ENCODE measurements at places on chromosomes 1 and 21.

GRCh38 chr1:90763930-90764329 is 46.8 kb upstream of the BARHL2 start:
- no peak for DNase-seq

DNA sequence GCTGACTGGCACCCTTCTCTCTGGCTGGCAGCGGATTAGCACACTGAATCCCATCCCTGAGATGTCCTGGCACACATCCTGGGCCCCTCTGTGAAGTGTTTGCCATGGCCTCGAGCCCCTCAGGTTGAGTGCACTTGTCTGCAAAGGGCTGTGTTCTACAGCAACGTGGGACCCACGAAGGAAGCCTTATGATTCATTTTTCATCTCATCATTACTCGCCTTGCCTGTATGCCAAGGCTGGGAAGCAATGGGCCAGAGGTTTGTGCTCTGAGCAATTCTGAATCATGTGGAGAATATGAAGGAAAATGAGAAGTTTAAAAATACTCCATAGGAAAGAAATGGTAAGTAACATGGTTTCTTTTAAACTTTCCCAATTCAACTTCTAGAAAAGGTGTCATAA is 124.8 kb upstream of the LMO4 start:
- peak; percentile 66 for DNase-seq

GRCh38 chr1:91569411-91570119 is 68.9 kb downstream of the CDC7 start:
- DNase-seq, result peak; percentile 98

- DNase-seq, result no peak
Measured at GRCh38 chr1:41293779-41294178, 51.7 kb upstream of the SCMH1 start.

DNA sequence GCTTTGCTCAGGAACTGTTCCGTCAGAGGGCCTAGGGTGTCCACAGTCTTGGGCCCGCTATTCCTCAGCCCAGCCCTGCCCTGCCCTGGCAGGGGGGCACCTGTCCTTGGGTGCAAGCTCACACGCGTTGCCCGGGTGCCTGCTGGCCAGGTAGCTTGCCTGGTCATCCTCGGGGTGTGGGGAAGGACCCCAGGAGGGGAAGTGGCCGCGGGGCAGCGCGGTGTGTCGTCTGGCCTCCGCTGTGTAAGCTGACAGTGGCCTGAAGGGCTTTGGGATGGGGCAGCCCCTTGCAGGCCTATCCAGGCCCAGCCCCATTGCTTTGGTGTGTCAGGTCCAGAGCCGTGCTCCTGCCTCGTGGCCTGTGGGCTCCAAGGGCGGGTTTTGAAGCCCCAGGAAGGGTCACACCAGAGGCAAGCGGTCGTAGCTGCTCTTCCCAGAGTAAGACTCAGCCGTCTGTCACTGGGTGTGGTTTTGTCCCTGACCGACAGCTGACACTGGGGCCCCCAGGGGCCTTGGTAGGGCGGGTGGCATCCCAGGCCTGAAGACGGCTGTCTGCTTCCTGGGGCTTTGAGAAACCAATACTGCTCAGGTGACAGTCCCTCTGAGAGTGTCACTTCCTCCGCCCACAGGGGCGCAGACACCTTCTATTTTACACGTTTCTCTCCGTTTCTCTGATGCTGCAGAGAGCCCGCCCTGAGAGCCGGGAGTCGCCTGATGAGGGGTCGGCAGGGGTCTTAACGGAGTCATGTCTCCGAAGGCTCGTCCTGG is 72.1 kb downstream of the SKI start:
- no peak for DNase-seq

GRCh38 chr1:30777904-30778153 is 20.3 kb upstream of the LAPTM5 start:
- no peak for DNase-seq

DNA sequence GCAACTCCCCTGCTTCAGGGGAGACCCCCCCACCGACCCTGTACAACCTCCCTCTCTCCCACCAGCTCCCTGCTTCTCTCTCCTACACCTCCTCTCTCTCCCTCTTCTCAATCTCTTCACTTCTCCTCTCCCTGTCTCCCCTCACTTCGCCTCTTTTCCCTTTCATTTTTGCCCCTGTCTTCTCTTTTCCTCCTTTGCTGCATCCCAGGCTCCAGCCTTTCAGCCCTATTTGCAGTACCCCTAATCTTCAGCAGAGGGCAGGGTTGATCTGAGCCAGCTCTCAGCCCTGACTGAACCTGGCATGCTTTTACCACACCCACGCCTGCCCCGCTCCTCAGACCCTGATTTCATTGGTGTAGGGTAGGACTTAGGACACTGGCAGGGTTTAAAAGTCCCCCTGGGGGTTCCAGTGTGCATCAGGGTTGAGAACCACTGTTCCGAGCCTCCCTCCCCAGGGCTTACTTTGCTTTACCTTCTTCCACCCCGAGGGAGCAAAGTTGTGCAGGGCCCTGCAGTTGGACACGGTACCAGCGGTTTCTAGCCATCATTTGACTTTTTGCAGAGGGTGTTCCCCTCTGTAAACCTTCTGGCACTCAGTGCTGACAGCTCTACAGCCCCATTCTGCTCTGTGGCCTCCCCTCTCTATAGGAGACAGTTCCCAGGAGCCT is 67.3 kb upstream of the CNTN2 start:
- DNase-seq, result peak; percentile 36

- DNase-seq, result no peak
Measured at GRCh38 chr1:72804541-72804940, 522.2 kb upstream of the NEGR1 start.

GRCh38 chr1:221069986-221070385 is 190.7 kb downstream of the HLX start:
- DNase-seq, result no peak

GRCh38 chr1:155171836-155172731 is 1.0 kb downstream of the KRTCAP2 start:
- DNase-seq, result no peak
